Esophagus muscularis mucosa (tissue), 4 donors: ENCODE measurements at places on chromosomes 2 and 18. TPM values are rescaled to one million over a fixed set of nuclear protein-coding genes. Genes with fewer than 3 reads are reported as not detected.

GRCh38 chr2:102832789-102833188, 71.0 kb downstream of the TMEM182 start:
- no peak for DNase-seq

DIPK1C gene
- total RNA-seq, result not detected

GRCh38 chr2:102999958-103000357, 238.1 kb downstream of the TMEM182 start:
- no peak for DNase-seq

DNA sequence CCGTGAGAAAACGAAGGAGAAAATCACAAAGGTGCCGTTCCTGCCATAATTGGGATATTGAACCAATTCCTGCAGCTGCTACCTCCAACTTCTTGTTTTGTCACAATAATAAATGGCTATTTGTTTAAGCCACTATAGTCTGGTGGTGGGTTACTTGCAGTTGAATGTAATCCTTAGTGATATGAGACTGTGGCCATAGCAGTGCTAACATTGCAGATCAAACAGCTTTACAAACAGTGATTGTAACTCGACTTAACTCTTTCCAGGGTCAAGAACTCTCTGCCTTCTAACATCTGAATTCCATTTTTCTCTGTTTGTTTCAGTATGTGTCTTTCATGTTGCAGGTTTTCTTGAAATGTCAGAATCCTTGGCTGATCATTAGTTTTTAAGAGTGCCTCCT, 24.7 kb upstream of the HNRNPLL start:
- no peak for DNase-seq

DNA sequence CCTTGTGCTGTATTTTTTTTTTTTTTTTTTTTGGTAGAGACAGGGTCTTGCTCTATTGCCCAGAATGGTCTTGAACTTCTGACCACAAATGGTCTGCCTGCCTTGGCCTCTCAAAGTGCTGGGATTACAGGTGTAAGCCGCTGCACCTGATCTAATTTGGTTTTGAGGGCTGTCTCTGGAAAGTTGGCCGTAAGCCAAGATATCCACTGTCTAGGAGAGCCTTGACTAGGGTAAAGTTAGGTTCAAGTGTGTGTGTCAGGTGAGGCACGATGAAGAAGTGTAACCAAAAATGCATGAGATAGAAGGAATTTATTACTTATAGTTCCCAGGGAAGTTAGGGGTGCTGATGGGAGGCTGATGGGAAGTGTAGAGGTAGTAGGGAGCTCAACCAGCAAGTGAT, 46.7 kb downstream of the INO80C start:
- peak; percentile 42 for DNase-seq

- DNase-seq, result no peak
Measured at GRCh38 chr2:118865106-118865505, 17.7 kb upstream of the EN1 start.

DNA sequence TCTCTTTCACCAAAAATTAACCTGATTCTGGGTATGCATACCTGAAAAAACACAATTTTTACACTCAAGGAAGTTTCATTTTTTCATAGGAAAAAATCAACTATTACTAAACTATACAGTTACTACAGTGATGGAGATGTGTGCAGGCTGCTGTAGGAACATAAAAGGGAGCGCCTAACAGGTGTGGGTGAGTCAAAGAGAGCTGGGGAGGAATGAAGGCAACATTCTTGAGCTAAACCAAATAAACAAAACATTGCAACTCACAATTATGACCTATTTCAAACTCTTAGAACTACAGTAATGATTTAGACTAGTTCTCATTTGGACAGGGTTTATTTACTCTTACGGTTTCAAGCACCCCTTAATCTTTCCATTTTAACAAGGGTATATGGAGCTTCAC, 13.4 kb upstream of the CLASP1 start:
- no peak for DNase-seq

- peak; percentile 82 for DNase-seq
Measured at GRCh38 chr2:239444626-239445577, 44.1 kb upstream of the HDAC4 start.

MERTK gene
- 24.0 TPM for total RNA-seq

TUBA4B gene
- not detected for total RNA-seq

SCN7A gene
- total RNA-seq, result 129 TPM

- DNase-seq, result no peak
Measured at GRCh38 chr2:173972165-173972564, 7.0 kb upstream of the SP3 start.

DNA sequence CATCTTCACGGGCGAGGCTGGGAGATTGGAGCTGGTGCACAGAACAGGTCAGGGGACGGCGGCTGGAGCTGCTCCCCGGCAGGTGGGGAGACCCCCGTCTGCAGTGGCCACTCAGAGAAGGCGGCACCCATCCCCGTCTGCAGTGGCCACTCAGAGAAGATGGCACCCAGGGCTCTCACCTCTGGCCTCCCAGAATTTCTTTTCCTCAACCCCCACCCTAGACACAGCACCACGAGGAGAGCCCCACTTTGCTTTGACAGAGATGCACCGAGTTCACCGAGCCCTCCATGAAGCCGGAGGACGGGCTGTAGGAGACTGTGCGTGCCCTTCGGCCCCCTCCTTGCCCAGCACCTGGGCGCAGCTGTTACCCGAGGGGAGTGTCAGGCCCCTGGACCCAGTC, 201.6 kb upstream of the SALL3 start:
- no peak for DNase-seq

DNA sequence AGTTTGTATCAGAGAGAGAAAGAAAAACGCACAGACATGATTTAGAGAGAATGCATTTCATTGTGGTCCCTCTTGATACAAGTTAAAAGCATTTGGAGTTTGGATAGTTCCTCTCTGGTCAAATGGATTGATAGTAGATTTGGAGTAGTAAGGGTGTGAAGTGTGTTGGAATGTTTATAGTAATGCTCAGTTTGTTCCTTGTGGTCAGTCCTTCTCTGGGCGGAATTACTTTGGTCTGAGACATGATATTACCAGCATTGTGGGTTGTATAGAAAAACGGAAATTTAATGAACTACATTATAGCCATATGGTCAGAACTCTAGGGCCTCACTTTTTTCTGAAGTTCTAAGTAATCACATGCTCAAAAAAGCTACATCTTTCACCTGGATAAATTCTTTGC, 178.9 kb downstream of the AGAP1 start:
- no peak for DNase-seq

DNA sequence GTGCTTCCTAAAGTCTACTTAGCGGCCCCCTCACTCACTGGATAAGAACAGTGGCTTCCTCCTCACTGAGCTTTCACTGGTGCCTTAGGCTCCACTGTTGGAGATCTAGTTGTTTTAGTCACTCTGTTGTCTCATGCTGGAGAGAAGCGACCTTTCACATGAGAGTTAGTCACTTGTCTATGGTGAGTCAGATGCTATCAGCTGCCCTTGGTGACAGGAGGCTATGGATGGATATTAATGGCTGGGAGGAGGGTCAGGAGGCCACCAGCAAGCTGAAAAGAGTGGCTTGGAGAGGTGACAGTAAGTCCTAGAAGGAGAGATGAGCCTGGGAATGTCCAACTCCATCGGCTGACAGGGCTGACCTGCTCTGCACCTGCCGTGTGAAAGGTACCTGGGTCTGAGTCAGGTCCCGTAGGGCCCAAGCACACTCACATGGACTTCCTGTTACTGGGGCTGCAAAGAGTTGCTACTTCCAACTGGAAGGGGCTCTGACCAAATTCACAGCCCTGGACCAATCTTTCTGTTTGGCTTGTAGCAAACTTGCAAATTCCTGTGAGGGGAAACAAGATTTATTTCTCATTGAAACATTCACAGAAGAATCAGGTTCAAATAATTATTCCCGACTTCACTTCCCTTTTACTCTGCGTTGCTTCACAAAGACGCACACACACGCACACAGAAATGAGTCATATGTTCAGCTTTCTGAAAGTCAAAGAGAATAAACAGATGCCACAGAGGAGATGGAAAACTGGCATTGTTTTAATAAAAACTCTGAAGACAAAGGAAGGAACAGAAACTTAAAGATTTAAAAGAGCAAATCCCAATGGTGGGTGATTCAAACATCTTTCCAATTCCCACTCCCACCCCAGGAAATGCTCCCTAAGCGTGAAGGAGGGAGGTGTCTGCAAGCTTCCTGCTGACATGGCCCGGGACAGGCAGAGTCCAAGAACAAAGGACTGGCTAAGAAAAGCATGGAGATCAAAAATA, 203.5 kb upstream of the TWIST2 start:
- peak; percentile 91 for DNase-seq

RANBP2 gene
- total RNA-seq, result 66.4 TPM

ALPI gene
- total RNA-seq, result not detected

DNA sequence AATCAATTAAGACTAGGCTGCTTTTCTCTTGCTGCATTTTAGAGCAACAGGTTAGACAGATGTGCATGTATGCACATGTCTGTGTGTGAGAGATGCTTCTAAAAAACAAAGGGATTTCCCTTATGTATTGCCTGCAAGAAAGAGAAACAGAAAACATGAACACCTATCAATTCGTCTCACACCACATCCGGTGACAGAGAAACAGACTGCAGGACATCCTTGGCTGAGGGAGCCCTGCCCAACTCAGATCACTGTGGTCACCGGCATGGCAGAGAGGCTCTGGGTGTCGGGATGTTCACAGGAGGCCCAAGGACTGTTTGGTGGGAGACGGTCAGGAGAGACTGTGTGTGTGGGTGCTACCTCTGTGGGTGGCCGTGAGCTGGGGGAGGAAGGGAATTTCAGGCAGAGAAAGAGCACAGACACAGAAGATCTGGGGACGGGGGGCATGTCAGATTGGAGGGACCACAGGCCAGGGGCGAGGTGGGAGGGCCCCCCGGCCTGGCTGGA, 24.9 kb downstream of the FHL2 start:
- DNase-seq, result no peak

DNA sequence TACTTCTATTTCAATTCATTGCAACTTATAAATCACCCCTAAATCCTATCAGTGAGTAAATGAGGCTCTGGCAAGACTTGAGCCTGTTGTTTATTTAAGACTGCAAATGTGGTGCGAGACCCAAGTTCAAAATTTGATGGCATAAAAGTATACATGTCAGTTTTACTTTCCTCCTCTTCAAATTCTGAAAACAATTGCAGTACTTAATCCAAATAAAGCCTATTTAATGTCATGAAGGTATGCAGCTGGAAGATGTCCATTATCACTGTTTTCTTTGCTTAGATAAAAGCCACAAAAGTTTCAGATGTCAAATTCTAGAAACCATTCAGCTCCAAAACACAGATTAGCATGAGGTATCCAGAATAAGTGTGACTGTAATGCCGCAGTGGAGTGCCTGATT, 3.3 kb downstream of the APCDD1 start:
- no peak for DNase-seq
